ENCODE measurements at places on chromosomes 1 and 21.

DNA sequence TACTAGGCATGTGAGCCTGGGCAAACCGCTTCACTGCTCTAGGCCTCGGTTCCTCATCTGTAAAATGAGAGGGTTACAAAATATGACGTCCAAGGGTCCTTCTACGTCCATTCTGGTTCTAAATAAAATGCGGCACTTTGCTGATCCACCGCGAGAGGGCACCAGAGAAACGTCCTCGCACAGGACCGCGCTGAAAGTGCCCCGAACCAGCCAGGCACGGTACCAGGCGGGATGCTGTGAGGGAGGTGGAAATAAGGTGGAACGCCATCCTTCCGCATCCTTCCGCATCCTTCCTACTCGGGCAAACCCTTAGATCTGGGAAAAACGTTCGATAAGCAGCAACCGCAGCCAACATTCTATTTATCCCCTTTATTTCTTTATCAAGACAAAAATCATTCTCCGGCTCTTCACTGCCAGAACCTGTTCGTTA is 60.3 kb upstream of the KRTAP19-8 start:
- DNase-seq: no peak

GRCh38 chr1:171251042-171251951 is 3.0 kb downstream of the FMO1 start:
- DNase-seq: no peak

DNA sequence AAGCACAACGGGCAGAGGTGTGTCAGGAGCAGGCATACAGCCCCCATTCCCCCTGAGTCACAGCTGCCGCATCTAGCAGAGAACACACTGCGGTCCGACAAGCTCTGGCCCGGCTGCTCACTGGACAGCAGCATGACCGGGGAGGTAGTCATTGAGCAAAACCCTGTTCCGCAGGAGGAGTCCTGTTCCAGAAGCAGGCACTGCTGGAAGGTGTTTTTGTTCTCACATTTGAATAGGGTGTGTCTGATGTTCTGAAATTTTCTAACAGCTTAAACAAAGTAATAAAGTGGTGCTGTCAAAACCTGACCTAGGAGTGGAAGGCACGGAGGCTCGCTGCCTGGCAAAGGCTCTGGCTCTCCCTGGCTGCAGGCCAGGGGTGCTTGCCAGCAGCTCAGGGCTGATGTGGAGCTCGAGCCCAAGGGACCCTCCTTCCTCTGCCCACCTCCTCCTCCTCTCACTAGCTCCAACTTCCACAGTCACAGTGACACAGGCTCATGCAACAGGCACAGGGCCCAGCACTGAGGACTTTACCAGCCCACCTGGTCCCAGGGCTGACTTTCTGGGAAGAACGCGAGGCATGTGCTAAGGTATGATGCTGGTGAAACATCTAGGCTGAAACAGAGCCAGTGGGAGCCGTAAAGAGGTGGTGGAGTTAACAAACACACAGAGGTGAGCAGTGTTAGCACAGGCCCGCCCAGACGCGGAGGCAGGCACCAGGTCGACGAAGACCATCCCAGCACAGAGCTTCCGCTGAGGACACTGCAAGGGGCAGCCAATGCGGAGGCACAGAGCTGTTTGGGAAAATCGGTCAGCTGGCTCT is 118.6 kb upstream of the IFFO2 start:
- no peak for DNase-seq

DNA sequence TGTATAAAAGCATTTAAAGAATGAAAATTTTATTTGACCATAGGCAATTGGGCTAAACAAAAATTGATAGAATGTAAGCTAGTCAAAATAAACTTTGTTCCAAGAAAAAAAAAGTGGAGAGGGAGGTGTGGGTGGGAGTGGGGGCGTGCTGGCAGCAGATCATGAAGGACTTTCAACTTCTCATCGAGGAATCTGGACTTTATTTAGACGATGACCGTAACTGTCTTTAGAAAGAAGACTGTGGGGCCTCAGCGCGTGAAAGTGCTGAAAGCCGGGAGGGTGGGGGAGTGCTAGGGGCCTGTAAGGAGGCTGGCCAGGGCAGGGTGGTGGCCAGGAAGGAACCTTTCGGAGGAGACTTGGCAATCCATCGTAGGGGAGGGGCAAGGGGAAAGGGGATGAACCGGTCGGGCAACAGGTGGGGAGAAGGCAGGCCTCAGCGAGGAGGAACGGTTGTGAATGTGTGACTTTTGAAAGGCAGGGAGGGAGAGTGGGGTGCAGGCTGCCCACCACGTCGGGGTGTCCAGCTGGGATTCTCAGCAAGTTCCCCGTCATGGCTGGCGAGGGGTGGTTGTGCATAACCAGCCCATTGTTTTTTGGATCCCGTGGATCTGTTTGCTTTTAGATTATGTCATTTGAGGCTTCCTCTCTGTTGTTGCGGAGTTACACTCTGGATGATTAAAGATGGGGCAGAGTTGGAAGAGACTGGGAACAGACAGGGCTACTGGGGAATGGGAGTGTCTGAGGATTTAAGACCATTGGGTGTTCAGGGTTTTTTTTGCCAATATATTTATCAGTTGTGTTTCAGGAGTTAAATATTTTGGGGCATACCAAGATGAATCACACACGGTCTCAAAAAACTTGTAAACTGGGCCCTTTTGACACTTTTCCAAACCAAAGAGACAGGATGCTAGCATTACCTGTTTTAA is 35.5 kb downstream of the HUNK start:
- DNase-seq: no peak

DNA sequence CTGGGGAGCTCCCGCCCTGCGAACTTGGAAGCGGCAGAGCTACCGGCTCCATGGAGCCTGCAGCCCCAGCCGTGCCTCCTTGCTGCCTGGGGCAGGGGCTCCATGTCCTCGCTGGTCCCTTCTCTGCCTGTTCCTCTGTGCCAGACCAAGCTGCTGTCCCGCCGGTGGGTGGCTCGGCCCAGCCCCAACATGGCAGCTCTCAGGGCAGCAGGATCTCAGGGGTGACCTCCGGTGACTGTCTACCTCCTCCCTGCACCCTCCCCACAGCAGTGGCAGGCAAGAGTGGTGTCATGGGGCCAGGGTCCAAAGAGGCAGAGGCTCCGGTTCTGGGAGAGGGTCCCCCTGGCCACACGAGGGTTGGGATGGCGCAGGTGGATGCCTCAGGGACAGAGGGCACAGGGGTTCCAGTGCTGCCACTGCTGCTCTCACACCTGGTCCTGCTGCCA is 45.8 kb downstream of the ATP6V1G3 start:
- DNase-seq: no peak

- DNase-seq: no peak
Observed at GRCh38 chr1:67580691-67581403, 104.2 kb upstream of the GADD45A start.

- no peak for DNase-seq
Observed at GRCh38 chr1:158396646-158397045, 2.6 kb downstream of the OR10T2 start.

- DNase-seq: no peak
Observed at GRCh38 chr1:52145137-52145536, 3.2 kb downstream of the ZFYVE9 start.

DNA sequence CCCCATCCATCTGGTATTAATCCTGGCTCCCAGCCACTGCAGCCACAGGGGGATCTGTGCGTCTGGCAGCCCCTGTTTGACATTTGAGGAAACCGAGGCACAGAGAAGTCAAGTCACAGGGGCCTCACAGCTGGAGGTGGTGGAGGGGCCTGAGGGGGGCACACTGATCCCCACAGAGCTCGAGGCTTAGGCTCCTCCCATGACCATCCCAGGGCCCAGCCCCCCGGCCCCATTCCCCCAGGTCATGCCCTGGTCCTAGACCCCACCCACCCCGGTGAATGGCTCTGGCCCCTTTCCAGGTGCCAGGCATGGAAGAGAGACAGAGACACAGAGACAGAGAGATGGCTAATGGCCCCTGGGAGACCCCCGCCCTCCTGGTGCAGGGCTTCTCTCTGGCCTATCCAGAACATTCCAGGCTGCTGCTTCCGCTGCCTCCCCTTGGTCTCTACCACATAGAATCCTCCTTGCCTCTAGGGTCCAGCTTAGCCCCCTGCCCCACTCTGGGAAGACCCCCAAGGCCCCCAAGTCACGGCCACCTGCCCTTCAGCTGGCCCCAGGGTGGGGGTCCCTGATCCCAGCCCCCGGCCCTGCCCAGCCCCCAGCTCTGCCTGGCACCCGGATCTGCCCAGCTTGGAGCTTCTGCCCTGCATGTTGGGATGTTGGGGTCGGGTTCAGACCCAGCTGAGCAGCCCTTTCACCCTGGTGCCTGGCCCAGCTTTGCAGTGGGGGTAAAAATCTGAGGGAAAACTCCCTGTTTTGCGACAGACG is 29.2 kb upstream of the LRRC3 start:
- DNase-seq: no peak

- DNase-seq: no peak
Observed at GRCh38 chr1:164518692-164519332, 40.2 kb upstream of the PBX1 start.

DNA sequence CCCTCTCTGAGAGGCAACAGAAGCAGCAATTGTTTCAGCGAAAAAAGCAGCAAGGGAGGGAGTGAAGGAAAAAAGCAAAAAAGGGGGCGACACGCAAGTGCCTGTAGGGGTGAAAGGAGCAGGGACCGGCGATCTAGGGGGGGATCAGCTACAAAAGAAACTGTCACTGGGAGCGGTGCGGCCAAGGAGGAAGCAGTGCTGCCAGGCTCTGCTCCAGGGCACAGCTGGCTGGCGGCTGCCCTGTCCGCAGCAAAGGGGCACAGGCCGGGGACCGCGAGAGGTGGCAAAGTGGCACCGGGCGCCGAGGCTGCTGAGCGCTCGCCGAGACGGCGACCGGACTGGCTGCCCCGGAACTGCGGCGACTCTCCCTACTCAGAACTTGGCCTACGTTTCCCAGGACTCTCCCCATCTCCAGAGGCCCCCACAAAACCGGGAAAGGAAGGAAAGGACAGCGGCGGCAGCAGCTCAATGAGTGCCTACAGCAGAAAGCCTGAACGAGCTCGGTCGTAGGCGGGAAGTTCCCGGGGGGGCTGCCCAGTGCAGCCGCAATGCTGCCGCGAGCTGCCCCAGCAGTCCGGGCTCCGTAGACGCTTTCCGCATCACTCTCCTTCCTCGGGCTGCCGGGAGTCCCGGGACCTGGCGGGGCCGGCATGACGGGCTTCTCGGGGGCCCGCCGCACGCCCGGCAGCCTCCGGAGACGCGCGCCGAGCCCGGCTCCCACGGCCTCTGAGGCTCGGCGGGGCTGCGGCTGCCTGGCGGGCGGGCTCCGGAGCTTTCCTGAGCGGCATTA is 1.0 kb upstream of the CDKN2C start:
- DNase-seq: no peak

- no peak for DNase-seq
Observed at GRCh38 chr1:3610527-3611169, 660 bp downstream of the MEGF6 start.

DNA sequence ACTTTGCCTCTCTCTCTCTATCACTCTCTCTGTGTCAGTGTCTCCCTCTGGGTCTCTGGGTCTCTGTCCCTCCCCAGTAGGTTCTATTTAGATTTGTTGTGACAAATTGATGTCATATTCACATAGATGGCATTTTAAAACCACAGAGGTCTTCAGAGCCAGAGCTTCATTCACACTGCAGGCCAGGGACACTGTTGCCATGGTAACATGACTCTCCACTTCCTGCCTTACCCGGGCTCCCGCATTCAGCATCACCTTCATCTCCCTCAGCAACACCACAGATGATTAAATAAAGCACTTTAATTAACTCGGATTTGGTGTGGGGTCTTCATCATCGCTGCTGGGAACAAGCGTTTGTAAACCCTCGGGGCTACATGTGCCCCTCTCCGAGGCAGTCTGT is 132.6 kb downstream of the ETS2 start:
- DNase-seq: no peak

DNA sequence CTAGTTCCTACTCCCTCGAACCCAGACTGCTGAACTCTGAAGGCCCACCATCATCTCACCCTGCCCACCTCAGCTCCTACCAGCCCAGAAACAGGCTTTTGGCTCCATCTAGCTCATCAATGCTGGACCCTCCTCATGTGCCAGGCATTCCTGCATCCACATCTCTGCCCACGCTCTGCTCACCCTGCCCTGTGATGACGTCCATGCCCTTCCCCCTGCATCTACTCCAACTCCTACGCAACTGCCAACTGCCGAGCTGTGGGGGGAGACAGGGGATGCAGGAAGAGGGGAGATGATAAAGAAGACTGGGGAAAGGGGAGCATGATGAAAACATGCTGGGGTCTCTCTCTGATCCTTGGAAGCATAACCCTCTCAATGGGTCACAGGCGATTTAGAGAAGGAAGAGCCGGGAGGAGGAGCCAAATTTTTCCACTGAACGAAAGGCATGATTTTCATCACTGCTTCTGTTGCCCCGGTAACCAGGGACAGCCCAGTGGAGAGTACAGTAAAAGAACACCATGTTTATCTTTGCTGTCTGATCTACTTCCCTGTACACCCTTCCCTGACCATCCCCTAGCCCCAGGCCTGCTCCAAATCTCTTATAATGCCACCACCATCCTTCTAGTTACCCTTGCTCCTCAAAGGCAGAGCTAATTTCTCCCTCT is 44.3 kb downstream of the CD34 start:
- DNase-seq: no peak

DNA sequence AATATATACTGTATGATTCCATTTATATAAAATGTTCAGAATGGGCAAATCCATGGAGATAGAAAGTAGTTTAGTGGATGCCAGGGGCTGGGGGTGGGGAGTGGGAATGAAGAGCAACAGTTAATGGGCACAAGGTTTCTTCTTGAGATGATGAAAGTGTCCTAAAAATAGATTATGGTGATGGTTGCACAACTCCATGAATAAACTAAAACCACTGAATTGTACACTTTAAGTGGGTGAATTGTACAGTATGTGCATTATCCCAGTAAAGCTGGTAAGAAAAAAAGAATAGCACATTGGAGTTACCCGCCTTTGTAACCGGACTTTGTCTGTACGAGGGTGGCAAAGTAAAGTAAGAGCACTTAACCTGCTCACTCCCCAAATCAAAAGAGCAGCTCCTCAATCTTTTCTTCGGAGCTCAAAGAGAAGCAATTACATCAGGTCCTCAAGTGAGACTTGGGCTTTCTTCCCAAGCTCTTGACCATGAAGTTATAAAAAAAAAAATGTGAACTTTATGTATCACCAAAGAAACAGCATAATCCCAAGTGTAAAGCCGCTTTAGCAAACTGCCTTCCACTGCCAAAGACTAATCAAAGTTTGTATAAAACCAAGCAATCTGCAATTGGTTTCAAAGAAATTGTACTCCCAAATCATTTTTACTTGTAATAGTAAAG is 32.1 kb downstream of the ALDH9A1 start:
- DNase-seq: peak; percentile 32

Data from skeletal muscle cell (primary cell).